ENCODE measurements at places on chromosomes 4 and X.

DNA sequence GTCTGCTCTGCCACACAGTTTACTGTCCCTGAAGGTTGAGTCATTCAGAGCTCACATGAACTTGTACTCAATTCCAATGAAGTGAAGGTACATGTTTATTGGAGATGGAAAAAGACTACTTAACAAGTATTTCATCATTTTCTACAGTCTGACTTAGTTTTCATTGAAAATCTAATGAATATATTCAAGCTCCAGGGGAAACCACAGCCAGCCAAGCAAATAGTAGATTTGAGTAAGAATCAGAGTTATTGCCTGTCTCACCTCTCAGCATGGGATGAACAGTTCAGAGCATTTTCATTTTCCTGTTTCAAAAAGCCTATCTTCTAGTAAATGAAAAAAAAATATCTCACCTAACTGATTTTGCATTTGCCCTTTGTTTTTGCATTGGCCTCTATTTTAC lies 1249.4 kb upstream of the DIAPH2 start:
- no peak overlapping the region for H3K27ac ChIP-seq
- H3K27me3 ChIP-seq: no peaks in the 10 kb centered on the region
- no peaks in the 10 kb centered on the region for H3K36me3 ChIP-seq
- H3K4me3 ChIP-seq: no peak overlapping the region
- no peak for DNase-seq

DNA sequence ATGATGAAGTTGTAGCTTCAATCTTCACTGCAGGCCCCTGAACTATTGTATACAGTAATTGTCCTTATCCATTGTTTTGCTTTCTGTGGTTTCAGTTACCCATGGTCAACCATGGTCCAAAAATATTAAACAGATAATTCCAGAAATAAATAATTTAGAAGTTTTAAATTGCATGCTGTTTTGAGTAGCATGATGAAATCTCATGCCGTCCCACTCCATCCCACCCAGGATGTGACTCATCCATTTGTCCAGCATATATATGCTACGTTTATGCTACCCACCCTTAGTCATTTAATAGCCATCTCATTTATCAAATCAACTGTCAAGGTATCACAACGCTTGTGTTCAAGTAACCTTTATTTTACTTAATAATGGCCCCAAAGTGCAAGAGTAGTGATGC lies 34.5 kb downstream of the IQCM start:
- H3K4me3 ChIP-seq: no peak overlapping the region
- no peaks in the 10 kb centered on the region for H3K36me3 ChIP-seq
- H3K4me1 ChIP-seq: no peaks in the 10 kb centered on the region
- no peak overlapping the region for H3K27ac ChIP-seq
- DNase-seq: no peak

- no peaks in the 10 kb centered on the region for H3K4me1 ChIP-seq
- H3K27ac ChIP-seq: no peak overlapping the region
- peaks cover 40% of the 10 kb centered on the region for H3K27me3 ChIP-seq
- H3K4me3 ChIP-seq: no peak overlapping the region
- DNase-seq: no peak
- no peaks in the 10 kb centered on the region for H3K36me3 ChIP-seq
Measured at GRCh38 chr4:6224735-6225134, 24.4 kb upstream of the JAKMIP1 start.

- DNase-seq: peak; percentile 10
- H3K27ac ChIP-seq: no peak within 1 kb of the TSS
- no peaks in the 10 kb centered on the region for H3K4me1 ChIP-seq
- H3K27me3 ChIP-seq: no peaks in the 10 kb centered on the region
- peak within 1 kb of the TSS; percentile 34 for H3K4me3 ChIP-seq
Measured at GRCh38 chrX:100928660-100929613, at the start of gene XKRX. XKRX (minus strand) TSS chrX:100928917; CDS start chrX:100928304, 613 bp downstream.

DNA sequence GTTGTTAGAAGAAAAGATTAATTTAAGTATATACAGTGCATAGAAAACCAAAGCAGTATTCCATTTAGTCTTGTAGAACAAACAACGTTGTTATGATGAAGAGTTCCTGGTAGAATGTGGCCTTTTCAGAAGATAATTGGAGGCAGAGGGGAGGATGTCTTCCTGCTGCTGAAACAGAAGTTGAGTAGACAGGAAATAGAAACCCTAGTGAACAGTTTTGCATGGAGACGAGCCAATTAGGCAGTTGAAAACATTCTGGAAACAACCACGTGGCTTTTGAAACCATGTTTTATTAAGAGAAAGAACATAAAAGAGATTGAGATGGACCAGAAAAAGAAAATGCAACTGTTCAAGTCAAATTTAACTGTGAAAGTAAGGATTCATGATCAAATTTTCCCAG lies 325.2 kb downstream of the CAMK2D start:
- H3K4me1 ChIP-seq: peaks cover 32% of the 10 kb centered on the region
- no peaks in the 10 kb centered on the region for H3K36me3 ChIP-seq
- no peaks in the 10 kb centered on the region for H3K27me3 ChIP-seq
- H3K27ac ChIP-seq: peak overlapping the region; percentile 74

DNA sequence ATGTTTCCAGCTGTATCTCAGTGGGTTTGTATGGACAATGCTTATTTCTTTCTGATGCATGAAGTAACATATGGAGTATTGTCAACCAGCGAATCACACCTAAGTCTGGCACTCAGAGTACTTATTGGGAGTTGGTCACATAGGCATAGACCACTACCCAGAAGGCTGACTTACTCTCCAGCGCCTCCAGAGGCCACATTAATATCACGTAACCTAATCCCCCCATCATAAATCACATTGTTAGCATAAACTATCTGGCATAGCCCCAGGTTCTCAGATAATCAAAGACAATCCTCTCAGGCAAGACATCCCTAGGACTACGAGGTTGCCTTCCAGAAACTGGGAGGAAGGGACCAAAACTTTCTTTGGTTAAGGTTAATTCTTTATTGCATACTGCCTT lies 560.5 kb upstream of the PABPC4L start:
- H3K27me3 ChIP-seq: no peaks in the 10 kb centered on the region
- no peak overlapping the region for H3K4me3 ChIP-seq
- no peak overlapping the region for H3K27ac ChIP-seq
- no peak for DNase-seq
- H3K4me1 ChIP-seq: no peaks in the 10 kb centered on the region

DNA sequence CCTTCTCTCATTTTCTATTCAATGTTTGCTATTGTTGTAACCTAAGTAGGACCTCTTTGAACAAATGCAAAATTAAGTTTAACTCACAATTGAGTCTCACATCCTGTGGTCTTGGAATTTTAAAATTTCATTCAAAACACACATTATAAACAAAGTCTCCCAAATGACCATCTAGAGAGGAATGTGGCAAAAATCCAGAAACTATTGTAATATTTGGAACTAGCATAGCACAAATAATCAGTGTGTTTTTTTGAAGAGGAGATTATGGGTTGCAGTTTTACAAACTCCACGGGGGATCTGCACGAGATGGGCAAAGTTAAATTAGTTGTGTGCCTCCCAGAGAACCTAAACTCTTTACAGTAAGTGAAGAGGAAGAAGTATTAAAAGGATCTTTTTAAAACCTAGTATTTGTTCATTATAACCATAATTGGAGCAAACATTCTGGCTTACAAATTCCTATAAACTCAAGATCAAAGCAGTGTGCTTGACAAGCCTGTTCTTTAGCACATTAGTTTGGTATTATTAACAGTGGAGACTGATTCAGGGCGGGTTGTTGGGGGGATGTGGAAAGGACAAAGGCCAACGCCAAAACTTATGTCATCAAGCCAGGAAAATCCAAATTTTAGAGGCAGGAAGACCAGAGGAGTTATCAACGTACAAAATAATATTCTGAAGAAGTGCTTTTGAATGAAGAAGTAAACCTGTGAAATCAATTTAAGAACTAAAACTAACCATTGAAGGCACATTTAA lies 22.4 kb upstream of the RBPJ start:
- no peaks in the 10 kb centered on the region for H3K27me3 ChIP-seq
- H3K36me3 ChIP-seq: no peaks in the 10 kb centered on the region
- no peak overlapping the region for H3K27ac ChIP-seq
- H3K4me1 ChIP-seq: peaks cover 7% of the 10 kb centered on the region
- no peak overlapping the region for H3K4me3 ChIP-seq
- DNase-seq: no peak

GRCh38 chr4:57040510-57040909 lies 61.8 kb downstream of the POLR2B start:
- no peak overlapping the region for H3K27ac ChIP-seq
- no peaks in the 10 kb centered on the region for H3K27me3 ChIP-seq
- H3K4me1 ChIP-seq: peaks cover 25% of the 10 kb centered on the region
- H3K36me3 ChIP-seq: no peaks in the 10 kb centered on the region

DNA sequence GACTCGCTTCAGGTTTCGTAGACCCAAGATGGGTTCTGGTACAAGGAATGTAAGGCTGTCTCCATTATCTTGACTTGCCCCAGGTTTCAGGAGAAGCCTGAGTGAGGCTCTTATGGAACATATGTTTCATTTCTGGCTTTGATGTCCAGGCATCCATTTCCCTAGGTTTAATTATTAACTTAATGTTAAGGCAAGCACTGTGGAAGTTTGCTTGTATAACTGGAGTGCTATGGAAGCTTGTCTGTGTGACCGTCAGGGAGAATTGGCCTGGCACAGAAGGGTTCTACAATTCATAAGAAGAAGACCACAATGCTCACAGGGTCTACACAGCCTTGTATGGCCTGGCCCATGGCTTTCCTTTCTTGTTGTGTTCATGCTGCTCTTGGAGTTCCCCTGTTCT lies 47.2 kb upstream of the PPP1R2C start:
- H3K36me3 ChIP-seq: no peaks in the 10 kb centered on the region
- no peak for DNase-seq
- no peak overlapping the region for H3K27ac ChIP-seq

DNA sequence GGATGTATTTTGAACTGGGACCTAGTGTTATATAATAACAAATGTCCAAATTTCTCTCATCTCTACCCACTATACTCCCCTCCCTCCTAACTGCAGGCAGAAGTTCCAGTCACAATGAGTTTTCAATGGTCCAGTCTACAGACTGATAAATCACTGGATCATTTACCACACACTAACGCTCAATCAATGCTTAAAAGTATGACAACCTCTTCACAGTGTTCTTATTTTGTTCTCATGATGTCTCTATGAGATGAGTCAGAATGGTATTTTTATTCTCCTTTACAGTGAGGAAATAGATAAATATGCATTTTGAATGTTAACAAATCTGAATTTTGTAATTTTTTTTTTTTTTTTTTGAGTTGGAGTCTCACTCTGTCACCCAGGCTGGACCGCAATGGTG lies 83.7 kb upstream of the ETNPPL start:
- no peak overlapping the region for H3K27ac ChIP-seq
- H3K27me3 ChIP-seq: no peaks in the 10 kb centered on the region
- no peak for DNase-seq

DNA sequence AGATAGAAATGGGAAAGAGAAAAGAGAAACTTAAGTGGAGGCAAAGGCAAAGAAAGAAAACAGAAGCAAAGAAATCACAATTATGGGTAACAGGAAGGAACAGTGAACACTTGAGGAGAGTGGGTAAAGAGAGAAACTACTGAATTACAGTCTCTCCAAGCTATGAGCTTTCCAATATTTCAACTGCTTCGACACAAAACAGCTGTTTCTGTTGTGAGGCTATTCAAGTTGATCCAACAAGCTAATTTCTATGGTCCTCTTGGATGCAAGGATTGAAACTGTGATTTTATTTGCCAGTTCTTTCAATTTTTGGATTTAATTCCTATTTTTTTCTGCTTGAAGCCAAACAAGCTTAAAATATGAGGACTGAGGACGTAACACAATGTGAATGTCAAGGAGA lies 80.5 kb upstream of the ADGRA3 start:
- H3K27ac ChIP-seq: no peak overlapping the region
- H3K4me3 ChIP-seq: no peak overlapping the region
- no peaks in the 10 kb centered on the region for H3K27me3 ChIP-seq
- no peaks in the 10 kb centered on the region for H3K4me1 ChIP-seq
- DNase-seq: no peak
- H3K36me3 ChIP-seq: no peaks in the 10 kb centered on the region

DNA sequence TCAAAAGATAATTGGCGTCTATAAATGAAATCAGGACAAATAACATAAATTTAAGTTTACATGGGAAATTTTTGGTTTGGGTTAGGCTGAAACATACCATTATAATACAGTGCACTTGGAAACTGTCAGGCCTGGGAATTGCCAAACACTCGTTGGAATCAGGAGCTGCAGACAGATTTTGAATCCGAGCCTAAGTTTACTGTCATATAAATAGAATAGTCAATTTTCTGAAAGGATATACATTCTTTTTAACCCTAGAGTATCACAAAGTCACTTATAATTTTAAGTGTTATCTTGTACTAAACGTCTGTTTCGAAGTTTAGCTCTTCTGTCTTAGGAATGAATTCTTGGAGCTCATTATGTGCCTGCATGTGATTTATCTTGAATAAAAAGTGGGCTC lies 234.1 kb downstream of the VEGFC start:
- DNase-seq: no peak
- no peaks in the 10 kb centered on the region for H3K4me1 ChIP-seq
- no peak overlapping the region for H3K27ac ChIP-seq
- no peaks in the 10 kb centered on the region for H3K27me3 ChIP-seq
- H3K36me3 ChIP-seq: no peaks in the 10 kb centered on the region
- no peak overlapping the region for H3K4me3 ChIP-seq

DNA sequence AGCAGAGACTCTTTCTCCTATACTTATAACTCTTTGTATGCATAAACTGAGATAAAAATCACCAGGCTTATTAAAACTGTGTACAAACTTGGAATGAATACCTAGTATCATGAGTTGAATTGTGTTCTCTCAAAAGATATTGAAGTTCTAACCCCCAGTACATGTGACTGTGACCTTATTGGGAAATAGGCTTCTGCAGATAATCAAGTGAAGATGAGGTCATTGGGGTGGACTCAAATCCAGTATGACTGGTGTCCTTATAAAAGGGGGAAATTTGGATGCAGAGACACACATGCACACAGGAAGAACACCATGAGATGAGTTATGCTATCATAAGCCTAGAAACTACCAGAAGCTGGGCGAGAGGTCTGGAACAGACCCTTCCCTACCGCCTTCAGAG lies 26.2 kb downstream of the ZNF827 start:
- DNase-seq: no peak
- H3K27ac ChIP-seq: no peak overlapping the region
- no peaks in the 10 kb centered on the region for H3K36me3 ChIP-seq

DNA sequence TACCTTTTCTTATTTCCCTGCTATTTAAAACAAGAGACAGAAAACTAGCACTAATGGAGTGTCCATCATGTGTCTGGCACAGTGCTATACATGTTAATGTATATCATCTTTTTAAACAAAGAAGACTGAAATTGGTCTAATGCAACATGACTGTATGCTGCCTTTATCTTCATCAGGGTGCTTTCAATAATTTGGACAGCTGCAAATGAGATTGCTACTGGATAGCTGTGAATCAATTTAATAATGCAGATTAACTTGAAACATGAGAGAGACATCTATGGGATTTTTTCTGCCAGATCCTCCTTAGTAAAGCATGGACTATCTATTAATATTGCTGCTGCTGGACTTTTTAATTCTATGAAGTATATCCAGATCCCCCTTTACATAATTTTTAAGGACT lies 255.3 kb upstream of the ATOH1 start:
- no peak overlapping the region for H3K27ac ChIP-seq
- H3K4me3 ChIP-seq: no peak overlapping the region
- H3K36me3 ChIP-seq: no peaks in the 10 kb centered on the region
- no peaks in the 10 kb centered on the region for H3K27me3 ChIP-seq

- DNase-seq: no peak
- no peak overlapping the region for H3K4me3 ChIP-seq
- no peaks in the 10 kb centered on the region for H3K4me1 ChIP-seq
- H3K36me3 ChIP-seq: no peaks in the 10 kb centered on the region
Measured at GRCh38 chr4:69239557-69240168, 25.1 kb upstream of the UGT2B11 start.
